Stimulated activated CD8-positive, alpha-beta memory T cell treated with anti-CD3 and anti-CD28 coated beads, Interleukin-2, amount 100 ng/mL, for 48 hours (primary cell): ENCODE measurements at places on chromosomes 1 and 21.
A peak's percentile ranks its signal among the peaks of the same experiment; 100 is the strongest.

DNA sequence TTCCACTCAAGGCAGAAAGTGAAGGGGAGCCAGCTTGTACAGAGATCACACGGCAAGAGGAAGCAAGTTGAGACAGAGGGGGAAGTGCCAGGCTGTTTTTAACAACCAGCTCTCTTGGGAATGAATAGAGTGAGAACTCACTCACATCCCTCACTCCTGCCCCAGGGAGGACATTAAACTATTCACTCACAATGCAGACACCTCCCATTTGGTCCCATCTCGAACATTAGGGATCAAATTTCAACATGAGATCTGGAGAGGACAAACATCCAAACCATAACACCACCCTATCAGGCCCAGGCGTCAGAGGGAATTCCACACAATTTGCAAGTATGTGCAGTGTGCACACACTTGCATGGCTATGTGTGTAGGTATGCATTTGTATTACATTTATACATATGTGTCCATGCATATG lies 62.7 kb downstream of the DMAP1 start:
- no peak for DNase-seq

DNA sequence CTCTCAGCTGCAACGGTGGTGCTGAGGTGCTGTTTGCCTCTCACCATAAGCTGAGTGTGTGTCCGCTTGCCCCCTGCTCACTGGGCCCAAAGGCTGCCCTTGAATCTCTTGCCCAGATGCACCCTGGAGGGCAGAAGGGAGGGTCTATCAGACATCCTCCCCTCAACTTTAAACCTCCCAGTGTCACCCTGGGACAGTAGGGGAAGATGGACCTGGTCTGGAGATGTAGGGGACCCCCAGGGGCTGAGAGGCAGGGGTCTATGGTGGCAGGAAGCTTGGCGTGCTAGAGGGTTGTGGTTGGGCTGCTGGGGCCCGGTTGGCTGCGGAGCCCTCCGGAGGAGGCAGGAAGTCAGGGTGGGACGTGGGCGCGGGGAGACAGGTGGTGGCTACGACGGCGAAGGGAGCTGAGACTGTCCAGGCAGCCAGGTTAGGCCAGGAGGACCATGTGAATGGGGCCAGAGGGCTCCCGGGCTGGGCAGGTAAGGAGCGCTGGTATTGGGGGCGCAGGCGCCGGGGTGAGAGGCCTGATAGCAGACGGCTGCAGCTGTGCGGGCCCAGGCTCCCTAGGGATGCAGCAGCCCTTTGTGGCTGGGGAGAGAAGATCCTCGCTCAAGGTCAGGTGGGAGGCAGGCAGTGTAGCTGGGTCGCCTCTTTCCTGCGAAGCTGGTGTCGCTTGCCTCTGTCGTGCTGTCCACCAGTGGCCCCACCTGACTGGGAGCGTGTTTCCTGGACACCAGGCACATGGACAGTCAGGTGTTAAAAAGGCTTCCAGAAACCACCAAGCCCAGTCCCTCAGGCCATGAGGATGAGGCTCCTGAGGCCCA lies at the start of gene LCK:
Gene LCK (plus strand): TSS at position 373 of the 824 bp plus-strand sequence. CDS start 23,065 bp downstream, outside the sequence.
- peak; percentile 70 for DNase-seq

DNA sequence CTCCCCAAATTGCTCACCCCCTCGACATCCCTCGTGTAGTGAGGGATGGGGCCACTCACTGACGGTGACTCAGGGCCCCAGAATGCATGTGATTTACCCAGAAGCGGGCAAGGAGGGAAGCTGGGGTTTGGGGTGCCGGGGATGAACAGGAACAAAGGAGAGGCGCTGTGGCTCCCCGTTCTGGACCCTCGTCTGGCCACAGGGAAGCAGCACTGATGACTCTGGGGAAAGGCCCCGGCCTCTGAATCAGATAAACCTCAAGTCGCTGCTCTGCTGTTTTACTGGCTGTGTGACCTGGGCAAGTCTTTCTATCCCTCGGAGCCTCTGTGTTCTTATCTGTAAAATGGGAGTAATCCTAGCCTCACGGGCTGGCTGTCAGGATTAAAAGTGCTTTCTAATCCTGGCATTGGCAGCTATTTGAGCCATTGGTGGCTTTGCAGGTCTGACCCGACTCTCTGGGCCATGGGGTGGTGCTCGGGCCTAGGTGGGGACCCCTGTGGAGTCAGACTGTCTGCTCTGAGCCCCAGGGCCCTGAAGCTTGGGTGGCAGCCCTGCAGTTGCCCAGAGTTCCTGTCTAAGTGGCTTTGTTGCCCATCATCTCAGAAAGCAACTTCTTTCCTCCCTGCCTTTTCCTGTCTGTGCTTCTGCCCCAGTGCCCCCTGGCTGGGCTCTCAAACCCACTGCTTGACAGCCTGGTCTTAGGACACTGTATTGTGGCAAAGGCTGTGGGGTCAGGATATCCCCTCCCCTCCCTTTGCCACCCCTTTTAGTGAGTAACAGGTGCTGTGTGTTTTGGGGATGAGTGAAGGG lies 5.5 kb downstream of the TNFRSF1B start:
- DNase-seq, result no peak

DNA sequence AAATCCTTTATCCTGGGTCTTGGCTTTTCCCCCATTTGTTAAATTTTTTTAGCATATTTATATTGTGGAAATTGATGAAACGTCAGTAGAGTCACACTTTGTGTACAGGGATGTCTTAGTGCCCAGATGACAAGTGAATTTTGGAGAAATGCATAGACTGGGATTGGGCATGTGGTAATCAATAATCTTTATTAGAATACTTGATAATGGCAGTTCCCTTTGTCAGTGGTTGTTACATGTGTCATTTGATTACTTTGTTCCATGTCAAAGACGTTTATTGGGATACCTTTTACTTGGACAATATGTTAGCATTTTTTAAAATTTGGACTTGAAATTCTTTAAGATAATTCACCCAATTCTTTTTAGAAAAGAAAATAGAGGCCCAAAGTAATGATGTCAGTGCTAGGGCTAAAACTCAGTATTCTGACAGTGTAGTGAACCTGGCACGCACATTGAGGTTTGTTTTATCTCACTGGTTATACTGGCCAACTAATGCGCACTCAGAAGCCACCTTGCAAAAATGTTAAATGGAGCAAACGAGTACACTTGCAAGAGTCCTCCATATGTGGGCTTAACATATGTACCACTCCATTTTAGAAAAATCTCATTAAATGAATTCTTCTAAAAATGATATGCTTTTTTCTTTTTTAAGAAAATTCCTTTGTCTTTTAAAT lies 9.2 kb downstream of the PRPF38B start:
- no peak for DNase-seq

DNA sequence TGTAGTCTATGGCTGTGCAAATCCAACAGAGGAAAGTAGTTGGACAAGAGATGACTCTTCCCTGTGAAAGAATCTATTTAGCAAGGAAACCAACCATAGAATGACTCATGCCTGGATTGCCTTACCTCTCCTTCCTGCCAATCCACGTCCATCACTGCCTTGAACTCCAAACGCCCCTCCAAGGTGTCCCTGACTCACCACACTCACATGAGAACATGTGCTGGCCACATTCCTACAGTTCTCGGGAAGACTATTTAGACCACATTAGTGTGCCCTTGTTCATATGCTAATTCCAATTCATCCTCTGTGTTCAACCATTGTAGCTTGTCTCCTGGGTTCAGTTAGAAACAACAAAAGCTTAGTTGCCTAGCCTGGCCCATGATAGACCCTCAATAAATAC lies 157.3 kb downstream of the SLC30A10 start:
- DNase-seq, result no peak

DNA sequence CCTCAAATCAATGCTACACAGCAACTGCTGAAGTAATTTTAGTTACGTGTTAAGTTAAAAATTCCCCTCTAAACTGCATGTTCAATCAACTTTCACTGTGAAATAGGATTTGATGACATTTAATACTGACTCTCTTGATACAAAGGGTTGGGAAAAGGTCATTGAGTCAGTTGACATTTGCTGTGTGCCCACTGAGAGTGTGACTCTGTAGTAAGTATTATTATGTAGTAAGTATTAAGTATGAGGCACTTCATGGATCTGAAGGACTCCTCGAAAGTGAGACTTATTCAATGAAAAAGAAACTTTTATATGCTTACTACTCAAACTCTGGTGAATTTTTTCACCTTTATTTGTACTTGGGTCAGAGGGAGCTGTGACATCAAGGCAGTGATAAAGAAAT lies 83.1 kb upstream of the S1PR1 start:
- DNase-seq, result no peak

DNA sequence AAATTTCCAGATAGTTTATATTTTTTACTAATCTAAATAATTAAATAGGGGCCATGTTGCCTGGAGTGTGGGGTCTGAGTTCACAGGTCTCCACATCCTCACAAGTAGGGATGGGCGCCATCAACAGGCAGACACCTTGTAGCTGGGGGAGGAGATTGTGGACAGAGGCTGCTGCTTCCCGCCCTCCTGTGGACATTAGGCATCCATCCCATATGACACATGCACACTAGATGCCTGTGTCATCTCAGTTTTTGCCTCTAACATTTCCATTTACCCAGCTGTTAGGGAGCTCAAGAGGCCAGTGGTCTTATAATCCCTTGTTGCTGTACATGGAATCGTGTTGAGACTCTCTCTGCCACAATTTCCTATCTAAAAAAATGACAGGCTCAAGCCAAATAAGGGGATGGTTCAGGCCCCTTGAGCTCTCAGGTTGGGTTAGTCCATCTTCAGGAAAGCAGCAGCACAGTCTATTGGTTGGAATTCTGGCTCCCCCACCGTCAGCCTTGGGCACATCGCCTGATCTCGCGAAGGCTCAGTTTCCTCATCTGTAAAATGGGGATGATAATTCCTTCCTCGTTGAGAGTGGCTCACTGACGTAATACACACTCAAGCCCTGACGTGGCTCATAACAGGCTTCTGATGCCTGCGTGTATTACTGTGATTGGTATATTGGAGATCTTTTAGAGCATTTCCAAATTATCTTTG lies 13.6 kb downstream of the LHX4 start:
- DNase-seq, result no peak

DNA sequence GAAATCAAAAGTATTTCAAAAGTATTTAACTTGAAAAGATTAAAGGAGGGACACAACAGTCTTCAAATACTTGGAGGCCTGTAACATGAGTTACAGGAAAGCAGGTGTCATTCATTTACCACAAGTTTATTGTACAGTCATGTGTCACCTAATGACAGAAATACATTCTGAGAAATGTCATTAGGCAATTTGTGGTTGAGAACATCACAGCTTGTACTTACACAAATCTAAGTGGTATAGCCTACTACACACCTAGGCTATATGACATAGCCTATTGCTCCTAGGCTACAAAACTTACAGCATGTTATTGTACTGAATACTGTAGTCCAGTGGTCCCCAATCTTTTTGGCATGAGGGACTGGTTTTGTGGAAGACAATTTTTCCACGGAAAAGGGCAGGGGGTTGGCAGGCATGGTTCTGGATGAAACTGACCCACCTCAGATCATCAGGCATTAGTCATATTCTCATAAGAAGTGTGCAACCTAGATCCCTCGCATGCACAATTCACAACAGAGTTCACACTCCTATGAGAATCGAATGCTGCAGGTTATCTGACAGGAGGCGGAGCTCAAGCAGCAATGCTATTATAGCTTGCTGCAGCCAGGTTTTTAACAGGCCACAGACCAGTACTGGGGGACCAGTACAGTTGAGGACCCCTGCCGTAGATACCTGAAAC lies 25.0 kb upstream of the PHTF1 start:
- DNase-seq, result no peak

GRCh38 chr21:38424305-38425019 lies 73.8 kb downstream of the ERG start:
- no peak for DNase-seq

DNA sequence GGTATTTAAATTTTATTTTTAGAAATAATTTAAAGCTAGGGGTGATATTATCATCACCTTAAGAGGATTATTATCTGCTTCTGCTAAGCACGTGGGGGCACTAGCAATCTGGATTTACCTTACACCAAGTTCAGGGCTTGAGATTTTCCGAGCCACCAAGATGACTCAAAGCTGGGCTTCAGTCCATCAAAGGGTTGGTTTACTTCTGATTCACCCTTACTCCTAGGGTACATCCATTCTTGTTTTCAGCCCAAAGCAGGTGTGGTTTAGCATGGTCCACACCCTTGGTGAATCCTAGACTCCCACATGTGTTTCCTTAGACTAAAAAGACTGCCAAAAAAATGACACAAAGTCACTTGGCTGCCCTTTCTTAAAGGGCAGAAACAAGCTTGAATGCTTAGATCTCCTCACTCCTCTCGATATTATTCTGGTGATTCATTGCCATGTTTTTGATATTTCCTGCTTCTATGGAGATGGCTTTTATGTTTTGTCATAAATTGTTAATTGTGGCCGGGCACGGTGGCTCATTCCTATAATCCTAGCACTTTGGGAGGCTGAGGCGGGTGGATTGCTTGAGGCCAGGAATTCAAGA lies 9.8 kb upstream of the PRSS38 start:
- DNase-seq, result no peak

DNA sequence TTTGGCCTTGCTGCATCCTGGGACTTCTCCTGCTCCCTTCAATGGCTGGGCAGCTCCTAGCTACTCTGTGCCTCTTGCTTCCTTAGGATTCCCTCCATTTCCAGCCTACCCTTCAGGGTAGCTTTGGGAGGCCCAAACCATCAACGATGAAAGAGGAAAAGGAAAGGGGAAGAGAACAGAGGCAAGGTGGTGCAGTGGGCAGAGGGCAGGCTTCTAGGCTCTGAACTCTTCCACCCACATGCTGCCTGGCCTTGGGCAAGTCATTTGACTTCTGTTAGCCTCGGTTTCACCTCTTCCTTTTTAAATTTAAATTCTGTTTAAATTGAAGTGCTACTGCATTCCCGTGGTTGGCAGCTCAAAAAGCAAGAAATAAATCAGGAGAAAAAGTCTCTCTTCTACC lies 5.7 kb upstream of the PPM1J start:
- no peak for DNase-seq

DNA sequence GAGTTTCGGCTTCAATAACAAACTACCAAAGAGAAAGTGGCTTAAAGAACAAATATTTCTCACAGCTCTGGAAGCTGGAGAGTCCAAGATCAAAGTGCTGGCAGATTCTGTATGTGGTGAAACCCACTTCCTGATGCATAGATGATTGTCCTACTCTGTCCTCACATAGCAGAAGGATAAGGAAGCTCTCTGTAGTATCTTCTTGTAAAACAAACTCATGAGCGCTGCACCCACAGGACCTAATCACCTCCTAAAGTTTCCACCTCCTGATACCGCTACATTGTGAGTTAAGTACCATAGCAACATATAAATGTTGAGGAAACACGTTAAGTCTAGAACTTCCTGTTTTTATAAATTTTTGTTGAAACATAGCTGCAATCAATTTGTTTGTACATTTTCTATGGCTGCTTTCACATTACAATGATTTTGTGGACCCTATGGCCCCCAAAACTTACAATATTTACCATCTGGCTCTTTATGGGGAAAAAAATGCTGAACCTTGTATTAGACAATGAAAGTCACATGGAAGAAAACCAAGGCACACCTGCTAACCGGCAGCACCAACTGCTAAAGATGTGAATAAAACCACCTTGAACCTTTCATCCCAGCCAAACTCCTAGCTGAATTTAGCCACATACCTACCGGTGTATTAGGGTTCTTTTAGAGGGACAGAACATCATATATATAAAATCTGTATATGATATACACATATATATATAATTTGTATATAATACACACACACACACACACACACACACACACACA lies 1423.4 kb downstream of the NCAM2 start:
- DNase-seq, result no peak
